Inflammatory macrophage treated with lipopolysaccharide for 1 hour (primary cell): ENCODE measurements at places on chromosomes 2 and 18.

DNA sequence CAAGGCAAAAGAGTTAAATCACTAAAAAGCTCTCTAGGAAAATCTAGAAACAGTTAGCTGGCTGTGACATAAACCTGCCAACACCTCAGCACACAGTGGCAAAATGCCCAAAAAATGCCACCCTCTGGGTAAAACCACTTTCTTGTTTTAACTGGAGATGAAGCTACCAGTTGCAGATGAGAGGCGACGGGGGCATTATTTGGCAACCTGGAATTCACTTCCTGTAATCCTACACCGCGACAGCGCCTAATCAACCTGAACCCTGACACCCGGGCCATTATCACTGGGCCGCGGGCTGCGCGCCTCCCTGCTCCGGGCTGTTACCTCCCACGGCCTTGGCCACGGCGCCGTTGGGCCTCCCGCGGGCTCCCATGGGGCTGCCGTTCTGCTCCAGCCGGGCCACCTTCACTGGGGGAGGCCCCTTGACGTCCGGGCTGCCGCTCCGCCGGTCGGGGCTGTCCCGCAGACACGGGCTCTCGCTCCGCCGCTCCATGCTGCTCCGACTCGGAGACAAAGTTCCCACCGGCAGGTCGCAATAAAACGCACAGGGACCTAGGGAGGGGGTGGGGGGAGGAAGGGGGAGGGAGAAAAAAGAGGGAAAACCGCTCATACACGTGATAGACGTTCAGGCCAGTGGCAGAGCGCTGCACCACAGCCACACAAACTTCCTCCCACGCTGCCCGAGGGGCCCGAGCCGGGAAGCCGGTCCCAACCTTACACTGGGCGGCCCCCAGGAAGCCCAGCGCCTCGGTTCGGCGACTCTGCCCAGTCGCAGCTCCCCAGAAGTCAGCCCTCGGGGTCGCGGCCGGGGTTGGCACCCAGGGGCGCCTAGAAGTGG, 2.0 kb downstream of the SATB2 start:
- DNase-seq, result no peak

DNA sequence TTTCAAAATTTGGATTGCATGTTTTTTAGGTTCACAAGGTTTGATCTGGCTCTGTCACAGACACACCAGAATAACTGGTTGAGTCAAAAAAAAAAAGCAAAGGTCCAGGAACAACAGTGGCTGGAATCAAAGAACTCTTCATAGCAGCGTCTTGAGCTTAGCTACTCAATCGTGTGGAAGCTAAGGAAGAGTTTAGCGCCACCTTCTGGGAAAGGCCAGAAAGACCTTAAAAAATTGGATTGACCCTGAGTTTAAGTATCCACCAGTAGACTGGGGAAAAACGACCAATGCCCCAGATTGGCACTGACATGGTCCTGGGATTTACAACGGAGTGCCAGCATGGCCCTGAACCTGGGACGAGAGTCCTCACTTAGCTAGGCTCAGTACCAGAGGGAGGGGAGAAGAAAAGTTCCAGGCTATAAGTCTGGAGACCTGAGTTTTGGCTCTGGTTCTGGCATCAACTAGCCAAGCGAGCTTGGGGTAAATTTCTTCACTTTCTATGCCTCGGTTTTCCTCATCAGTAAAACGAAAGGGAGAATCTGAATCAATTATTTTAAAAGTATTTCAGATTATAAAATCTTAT, 71.1 kb upstream of the TFCP2L1 start:
- DNase-seq, result peak; percentile 87

DNA sequence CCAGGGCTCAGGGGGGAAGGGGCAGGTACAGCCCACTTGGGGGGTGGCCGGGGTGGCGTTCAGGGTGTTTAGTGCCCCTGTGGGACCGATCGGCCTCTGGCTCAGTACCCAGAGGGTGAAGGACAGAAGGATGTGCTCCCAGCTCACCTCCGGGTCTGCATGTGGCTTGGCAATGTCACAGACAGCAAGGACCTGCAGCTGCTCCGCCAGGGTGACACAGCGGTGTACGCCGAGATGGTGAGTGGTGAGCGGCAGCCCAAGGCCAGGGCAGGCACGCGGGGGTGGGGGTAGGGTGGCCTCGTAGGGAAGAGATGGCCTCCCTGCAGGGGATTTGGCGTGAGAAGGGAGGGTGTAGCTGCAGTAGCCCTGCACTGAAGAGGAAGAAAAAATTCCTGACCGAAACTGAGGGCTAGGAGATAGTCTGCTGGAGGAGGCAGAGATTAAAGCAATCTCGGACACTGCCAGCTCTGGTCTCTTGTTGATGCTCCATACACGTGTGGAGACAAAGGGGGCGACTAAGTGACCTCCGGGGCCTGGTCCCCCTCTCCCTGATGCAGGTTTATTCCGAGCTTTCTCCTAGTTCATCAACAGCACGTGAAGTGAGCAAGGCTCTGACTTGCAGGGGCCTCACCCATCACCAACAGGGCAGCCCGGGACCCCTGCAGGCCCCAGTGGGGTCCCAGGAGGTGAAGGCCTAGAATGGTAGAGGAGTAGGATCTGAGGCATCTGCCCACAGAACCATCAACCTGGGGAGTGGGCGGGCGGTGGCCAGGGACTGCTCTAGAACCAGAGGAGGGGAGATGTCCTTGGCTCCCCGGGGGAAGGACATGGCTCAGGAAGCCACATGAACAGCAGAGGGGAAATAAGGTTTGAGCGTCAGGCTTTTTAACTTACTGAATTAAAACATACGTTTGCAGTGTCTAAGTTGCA, 45.4 kb downstream of the FER1L5 start:
- no peak for DNase-seq

DNA sequence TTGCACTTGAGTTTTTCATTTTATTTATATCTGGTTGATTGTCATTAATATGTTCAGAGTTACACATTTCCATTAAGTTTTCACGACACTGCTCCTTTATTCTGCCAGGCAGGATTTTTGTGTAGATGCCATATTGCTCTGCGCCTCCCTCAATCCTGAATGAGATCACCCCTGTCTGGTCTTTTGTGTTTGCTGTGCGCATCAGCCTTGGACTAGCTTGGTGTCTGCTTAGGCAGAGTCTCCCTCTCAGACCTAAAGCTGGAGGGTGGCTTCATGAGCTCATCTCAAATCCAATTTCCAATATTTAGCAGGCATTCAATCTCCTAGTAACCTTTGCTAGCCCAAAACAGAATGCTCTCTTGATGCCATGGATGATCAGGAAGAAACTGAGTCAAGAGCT, 137.4 kb downstream of the SMAD7 start:
- no peak for DNase-seq

GRCh38 chr18:12014086-12014485, 32.8 kb downstream of the IMPA2 start:
- no peak for DNase-seq

GRCh38 chr2:227025510-227025909, 138.5 kb downstream of the COL4A4 start:
- DNase-seq, result no peak

GRCh38 chr2:196413821-196414274, 225.7 kb upstream of the CCDC150 start:
- peak; percentile 53 for DNase-seq

- DNase-seq, result no peak
Observed at GRCh38 chr18:45935591-45936335, 31.4 kb downstream of the EPG5 start.

DNA sequence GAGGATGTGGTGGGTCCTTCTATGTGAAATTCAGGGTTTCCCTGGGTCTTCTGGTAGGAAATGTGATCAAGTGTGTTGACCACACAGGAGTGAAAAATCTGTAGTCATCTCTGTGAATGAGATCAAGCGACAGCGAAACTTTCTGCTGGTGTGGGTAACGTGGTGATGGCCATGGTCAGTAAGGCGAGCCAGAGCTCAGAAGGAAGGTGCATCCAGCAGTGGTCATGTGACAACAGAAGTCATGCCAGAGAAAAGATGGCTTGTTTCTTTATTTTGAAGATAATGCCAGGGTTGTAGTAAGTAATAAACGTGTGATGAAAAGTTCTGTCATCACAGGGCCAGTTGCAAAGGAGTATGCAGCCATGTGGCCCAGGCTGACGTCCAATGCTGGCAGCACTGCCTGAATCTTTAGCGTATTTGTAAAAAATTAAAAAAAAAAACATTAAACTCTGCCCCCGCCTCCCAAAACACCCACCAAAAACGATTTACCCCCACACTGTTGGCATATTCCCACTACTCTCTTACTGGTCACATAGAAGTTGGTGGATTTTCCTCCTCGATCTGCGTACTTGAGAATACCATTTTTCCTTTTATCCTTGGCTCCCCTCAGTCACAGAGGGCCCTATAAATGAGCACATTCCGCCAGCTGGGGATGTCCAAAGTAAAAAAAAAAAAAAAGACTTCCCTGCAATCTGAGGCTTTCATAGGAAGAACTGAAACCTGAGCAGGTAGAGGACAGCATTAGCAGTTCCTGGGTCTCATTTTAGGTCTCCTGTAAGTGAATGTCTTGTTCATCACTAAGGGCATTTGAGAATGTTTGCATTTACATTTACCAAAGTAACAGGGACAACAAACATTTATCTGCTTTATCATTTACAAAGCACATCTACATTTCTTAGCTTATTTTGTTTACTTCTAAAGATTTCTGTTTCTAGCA, 70.6 kb downstream of the SLC4A3 start:
- no peak for DNase-seq

GRCh38 chr2:149132339-149132738, 93.8 kb downstream of the LYPD6B start:
- no peak for DNase-seq

- no peak for DNase-seq
Observed at GRCh38 chr2:85423525-85423924, 5.0 kb downstream of the SH2D6 start.

GRCh38 chr2:230494980-230495379, 79.0 kb downstream of the SP100 start:
- peak; percentile 13 for DNase-seq

- no peak for DNase-seq
Observed at GRCh38 chr2:133475610-133476009, 92.7 kb downstream of the NCKAP5 start.

GRCh38 chr18:6745504-6746031, 16.1 kb downstream of the ARHGAP28 start:
- DNase-seq, result no peak

- no peak for DNase-seq
Observed at GRCh38 chr2:171763602-171764001, 76.3 kb downstream of the DYNC1I2 start.

GRCh38 chr18:59918320-59918755, 18.5 kb downstream of the PMAIP1 start:
- DNase-seq, result peak; percentile 58

DNA sequence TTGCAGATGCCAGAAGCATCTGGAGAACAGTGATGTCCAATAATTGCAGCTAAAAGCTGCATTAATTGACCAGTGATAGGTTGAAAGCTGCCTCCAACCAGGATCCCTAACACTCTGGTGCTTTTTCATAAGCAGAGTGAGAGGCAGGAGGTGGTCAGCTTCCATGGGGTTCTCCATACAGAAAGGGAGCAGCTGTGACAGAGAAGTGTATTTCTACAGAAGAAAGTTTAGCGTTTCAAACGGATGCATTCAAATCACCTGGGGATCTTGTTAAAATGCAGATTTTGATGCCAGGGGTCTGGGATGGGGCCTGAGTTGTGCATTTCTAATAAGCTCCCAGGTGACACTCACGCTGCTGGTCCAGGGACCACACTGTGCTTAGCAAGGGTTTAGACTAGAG, 216.5 kb upstream of the NRP2 start:
- DNase-seq, result no peak

DNA sequence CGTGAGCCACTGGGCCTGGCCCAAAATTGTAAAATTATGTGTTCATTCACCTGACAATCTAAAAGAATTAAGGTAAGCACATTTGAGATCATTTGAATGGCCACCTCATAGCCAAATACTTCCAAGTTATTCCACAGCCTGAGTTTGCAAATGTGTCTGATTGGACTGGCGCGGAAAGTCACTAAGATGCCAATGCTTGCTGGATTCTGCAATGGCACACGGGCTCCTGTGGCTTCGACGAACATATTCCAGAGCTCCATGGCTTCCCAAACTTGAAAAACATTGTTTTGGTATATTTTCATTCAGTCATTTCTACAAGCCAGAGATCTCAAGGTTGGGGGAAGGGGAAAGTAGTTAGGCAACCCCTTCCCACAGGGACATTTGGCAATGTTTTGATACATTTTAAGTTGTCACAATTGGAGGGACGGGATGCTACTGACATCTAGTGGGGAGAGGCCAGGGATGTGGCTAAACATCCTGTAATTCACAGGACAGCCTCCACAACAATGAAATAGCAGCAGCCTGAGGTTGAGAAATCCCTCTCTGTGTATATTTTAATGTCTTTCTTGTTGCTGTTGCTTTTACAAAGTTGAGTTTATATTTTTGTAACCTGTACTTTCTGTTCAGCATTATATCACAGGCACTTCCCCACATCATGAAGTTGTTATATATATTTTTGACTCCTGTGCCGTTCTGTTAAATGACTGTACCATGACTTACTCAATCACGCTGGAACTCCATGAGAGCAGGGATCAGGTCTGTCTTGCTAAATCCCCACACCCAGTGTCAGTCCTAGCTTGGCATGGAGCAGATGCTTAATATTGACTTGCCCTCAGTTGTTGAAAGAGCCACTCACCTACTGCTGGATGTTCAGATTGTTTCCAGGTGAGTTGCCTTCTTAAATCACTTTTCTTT, 56.9 kb downstream of the COL4A4 start:
- DNase-seq, result peak; percentile 71

- no peak for DNase-seq
Observed at GRCh38 chr2:71617266-71617665, 163.9 kb downstream of the DYSF start.

GRCh38 chr18:9025091-9025838, 77.2 kb upstream of the NDUFV2 start:
- DNase-seq, result no peak

DNA sequence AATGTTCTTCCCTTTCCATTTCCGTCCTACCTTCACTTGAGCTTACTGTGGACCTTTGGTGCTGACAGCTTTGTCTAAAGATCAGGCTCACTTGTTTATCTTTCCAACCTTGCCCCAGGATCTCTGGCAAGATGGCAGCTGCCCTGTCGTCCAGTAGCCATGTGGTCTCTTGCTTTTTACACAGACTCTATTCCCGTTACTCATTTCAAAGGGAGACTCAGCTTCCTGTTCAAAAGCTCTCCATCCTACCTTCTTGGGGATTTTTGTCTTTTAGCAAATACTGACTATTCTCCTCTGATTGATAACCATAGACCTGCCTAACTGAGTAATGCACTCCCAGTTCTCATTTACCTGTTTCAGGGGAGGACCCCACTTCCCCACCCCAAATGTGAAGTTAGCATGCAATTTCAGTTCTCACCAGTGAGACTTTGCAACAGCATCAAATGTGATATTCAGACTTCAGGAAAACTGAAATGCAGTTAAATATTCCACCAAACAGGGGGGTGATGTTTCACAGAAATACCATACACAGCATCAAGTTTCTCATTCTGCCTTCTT, 184.4 kb downstream of the MYO3B start:
- no peak for DNase-seq

DNA sequence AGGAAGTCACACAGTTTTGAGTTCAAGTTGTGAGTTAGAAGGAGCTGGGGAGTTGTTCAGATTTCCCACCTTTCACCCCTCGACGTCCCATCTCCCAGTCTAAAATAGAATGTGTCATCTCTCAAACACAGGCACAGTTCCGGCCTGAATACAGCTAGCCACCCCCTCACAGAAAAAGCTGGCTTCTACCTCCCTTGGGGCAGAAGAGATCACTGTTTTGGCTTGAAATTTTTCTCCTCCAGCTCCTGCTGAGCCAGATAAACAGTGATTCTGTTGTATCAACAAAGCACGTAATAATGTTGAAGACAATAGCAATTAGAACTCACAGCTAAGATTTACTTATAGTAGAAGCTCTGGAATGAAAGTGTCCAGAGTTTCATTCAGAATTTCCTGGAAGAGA, 74.7 kb downstream of the KIAA2012 start:
- DNase-seq, result no peak
